ENCODE measurements at places on chromosomes 13 and 19.
A peak's percentile ranks its signal among the peaks of the same experiment; 100 is the strongest.

DNA sequence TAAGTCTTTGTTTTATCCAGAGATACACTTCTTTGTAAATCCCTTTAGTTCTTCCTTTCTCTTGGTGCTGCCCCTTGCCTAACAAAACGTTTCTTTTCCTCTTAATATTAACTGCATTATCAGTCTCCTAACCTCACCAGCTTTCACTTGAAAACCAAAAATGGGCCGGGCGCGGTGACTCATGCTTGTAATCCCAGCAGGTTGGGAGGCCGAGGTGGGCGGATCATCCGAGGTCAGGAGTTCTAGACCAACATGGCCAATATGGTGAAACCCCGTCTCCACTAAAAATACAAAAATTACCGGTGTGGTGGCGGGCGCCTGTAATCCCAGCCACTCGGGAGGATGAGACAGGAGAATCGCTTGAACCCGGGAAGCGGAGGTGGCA lies 329.8 kb upstream of the MIR17HG start:
- DNase-seq = no peak

DNA sequence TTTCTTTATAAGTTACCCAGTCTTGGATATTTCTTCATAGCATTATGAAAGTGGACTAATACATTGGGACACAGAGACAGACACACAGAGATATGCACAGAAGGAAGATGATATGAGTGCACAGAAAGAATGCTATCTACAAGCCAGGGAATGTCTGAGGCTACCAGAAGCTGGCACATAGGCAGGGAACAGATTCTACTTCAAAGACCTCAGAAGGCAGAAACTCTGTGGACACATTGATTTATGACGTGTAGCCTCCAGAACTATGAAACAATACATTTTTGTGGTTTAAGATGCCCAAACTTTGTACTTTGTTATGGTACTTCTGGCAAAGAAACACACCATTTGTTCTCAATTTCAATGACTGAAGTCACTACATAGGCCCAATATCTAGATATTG lies 556.7 kb downstream of the PCDH9 start:
- no peak for DNase-seq

- no peak for DNase-seq
Measured at GRCh38 chr13:99346335-99347042, 39.3 kb upstream of the GPR183 start.

GRCh38 chr19:38229585-38230073 lies 5.6 kb upstream of the DPF1 start:
- peak; percentile 74 for DNase-seq

DNA sequence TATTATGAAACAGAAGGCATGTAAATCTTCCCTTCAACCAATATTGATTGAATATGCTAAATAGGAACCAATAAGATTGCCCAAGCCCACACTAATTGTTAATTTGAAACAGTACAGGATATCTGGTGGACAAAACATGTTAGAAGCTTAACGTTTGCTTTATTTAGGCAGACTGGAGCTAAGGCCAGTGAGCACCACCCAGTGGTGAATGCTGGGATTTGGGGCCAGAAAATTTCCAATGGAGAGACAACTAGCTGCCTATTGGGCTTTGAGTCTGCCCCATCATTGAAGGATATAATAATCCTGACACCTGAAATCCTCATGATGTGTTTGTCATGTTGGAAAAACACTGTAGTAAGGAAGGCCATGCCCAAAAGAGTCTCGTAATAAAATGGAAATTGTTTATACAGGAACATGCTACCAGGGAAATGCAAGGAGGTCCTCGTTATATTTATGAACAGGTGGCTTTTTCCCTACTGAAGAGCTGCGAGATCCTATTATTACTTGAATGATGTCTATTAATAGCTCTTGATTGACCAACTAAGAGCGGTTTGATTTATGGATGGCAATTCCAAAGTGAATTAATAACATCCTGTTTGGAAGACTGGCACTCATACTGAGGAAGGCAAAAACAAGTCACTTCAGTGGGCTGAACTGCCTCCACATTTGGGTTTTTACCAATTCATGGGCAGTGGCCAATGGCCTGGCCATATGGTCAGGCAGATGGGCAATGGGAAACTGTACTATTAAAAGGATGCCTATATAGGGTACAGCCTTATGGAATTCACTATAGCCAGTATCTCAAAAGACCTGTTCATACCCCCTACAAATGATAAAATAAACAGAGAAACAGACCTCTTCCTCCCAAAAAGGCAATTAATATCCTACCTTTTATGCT lies 8.7 kb downstream of the SIGLECL1 start:
- no peak for DNase-seq

DNA sequence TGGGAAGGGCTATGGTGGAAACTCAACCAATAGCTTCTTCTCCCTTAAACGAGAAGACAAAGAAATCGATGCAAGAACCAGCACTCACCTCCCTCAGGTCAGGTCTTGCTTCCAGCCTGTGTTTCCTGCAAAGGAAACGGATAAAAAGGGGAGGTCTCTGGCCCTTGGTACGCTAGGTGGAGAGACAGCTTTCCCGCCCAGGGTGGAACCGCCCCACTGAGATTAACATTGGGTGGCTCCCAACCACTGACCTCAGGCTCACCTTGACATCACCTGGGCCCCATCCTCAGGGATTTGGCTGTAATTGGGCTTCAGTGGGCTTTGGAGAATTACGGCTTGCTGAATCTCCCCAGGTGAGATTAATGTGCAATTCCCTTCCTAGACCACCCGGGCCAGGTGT lies at the start of gene NLRP7:
Gene NLRP7, minus strand, starts transcription at position 150 of the 400 bp plus-strand sequence.
- DNase-seq = no peak

- DNase-seq = no peak
Measured at GRCh38 chr19:53579518-53579917, 41.6 kb downstream of the ZNF331 start.

- DNase-seq = no peak
Measured at GRCh38 chr13:106821979-106822378, 254.0 kb upstream of the ARGLU1 start.

Data from hypothalamus (tissue), 51 donors.